Peyer's patch (tissue), 4 donors: ENCODE measurements at places on chromosomes 11 and 22. TPM values are rescaled to one million over a fixed set of nuclear protein-coding genes. Genes with fewer than 3 reads are reported as not detected.

Gene FOLR2
- 8.0 TPM for total RNA-seq

Gene TEX12
- total RNA-seq = not detected

Gene KDM4D
- not detected for total RNA-seq

Gene OR2D2
- total RNA-seq = not detected

Gene CBLIF
- not detected for total RNA-seq

Gene OR5M10
- total RNA-seq = not detected

Gene KRTAP5-7
- not detected for total RNA-seq

Gene CARD10
- 136 TPM for total RNA-seq
